GM10248 (cell line): ENCODE measurements at places on chromosomes 12 and 14.
A peak's percentile ranks its signal among the peaks of the same experiment; 100 is the strongest.

DNA sequence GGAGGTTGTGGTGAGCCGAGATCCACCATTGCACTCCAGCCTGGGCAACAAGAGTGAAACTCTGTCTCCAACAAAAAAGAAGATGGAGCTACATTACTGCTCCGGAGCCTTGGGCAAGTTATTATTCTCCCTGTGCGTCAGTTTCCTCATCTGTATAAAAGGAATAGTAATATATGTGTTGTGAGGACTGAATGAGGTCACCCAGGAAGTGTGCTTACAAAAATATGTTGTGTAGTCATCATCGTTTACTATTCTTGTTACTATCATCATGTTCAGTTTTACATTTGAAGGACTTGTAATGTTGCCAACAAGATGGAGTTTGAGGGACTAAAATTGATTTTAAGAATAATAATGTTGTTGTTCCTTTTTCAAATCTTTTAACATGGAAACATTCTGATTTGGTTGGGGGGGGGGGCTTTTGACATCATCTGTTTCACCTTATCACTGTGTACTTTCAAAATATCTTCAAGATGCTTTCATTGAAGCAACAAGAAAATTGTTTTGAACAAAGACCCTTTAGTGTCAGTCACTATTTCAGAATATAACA is 156.8 kb downstream of the PDE3A start:
- no peak for DNase-seq

DNA sequence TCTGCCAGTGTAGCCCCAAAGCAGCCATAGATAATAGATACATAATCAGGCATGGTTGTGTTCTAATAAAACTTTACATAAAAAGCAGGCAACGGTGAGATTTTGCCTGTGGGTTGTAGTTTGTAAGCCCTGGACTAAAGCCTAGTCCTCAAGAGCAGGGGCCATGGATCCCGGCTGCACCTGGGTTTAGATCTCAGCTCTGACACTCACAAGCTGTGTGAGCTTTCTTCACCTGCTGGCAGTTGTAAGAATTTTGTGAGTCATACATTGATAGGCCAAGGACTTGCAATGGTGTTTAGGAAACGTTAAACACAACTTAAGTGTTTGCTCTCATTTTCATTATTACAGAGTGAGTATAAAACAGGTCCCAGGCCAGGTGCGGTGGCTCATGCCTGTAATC is 395.8 kb upstream of the TBX3 start:
- DNase-seq: no peak

DNA sequence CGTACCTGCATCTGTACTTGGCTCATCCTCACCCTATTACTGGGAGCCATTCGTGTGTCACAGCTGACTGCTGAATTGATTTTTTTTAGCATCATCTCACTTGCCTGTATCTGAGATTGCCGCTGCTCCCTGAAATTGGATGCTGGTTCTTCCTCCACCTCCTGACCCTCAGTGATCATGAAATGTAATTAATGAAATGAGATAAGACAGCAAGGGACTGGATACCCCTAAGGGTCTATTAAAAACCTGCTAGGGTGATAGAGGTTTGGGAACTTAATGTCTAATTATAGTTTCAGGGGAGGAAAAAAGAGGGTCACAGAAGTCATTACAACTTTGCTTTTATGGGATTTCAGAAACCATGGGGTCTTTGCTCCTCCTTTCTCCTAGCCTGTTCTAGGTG is 410.6 kb downstream of the DPF3 start:
- no peak for DNase-seq

- DNase-seq: no peak
Measured at GRCh38 chr12:76618031-76618430, 58.5 kb upstream of the OSBPL8 start.

GRCh38 chr12:52581481-52581880 is 7.8 kb upstream of the KRT74 start:
- DNase-seq: no peak

DNA sequence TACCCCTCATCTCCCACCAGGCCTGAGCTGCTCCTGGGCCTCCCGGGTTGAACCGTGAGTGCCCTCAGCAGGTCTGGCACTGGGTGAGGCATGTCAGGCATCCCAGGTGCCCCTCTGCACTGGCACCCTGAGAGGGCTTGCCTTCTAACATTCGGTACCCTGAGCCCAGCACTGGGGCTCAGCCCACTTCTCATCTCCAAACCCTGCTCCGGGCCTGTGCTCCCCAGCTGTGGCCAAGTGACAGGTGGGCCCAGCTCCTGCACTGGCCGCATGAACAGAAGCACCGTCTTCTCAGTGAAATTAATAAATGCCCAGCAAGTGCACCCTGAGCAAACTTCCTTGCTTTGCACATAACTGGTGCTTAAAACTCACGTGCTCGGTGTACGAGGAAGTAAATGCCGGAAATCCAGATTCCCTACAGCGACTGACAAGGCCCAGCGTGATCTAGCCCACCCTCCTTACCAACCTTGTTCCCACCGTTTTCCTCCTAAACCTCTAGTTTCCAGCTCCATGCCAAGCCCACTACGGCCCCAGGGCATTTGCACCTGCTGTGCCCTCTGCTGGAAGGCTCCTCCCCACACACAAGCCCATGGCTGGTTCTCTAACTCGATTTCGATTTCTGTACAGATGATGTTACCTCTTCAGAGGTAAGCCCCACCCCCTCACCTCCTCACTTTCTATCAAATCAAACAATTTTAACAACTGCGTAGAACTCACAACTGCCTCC is 115.2 kb upstream of the NCOR2 start:
- no peak for DNase-seq

DNA sequence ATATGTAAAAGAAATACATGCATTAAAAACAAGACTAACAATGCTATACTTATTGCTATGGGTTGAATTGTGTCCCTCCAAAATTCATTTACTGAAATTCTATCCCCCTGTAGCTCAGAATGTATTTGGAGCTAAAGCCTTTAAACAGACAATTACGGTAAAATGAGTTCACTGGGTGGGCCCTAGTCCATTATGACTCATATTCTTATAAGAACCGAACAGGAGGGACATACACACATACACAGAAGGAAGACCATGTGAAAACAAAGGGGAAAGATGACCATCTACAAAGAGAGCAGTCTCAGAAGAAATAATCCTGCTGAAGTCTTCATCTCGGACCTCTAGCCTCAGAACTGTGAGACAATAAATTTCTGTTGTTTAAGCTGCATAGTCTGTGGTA is 77.1 kb upstream of the ANKS1B start:
- DNase-seq: no peak

GRCh38 chr12:109461049-109461845 is 15.9 kb downstream of the KCTD10 start:
- peak; percentile 33 for DNase-seq

GRCh38 chr14:39680777-39681176 is 248.5 kb upstream of the FBXO33 start:
- DNase-seq: no peak

GRCh38 chr14:52110441-52111086 is 41.7 kb upstream of the NID2 start:
- DNase-seq: no peak

DNA sequence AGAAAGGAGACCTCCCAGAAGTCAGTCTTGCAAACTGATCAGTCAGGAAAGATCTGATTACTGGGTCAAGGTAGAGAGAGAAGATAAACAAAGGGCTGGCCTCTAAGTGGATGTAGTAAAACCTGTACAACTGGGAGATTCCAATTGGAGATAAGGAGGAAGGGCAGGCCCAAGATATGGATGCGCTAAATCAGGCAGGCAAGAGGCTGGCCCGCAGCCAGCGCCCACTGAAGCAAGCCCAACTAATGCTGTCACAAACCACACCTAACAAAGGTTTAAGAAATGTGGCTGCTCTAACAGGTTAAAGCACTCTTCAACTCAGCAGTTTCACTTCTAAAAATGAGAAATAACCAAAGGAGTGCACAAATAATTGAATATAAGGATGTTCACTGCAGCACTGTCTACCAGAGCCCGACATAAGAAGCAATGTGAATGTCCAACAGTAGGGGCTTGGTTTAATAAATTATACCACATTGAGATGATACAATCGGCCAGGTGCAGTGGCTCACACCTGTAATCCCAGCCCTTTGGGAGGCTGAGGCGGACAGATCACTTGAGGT is 4.7 kb downstream of the GLTP start:
- no peak for DNase-seq

DNA sequence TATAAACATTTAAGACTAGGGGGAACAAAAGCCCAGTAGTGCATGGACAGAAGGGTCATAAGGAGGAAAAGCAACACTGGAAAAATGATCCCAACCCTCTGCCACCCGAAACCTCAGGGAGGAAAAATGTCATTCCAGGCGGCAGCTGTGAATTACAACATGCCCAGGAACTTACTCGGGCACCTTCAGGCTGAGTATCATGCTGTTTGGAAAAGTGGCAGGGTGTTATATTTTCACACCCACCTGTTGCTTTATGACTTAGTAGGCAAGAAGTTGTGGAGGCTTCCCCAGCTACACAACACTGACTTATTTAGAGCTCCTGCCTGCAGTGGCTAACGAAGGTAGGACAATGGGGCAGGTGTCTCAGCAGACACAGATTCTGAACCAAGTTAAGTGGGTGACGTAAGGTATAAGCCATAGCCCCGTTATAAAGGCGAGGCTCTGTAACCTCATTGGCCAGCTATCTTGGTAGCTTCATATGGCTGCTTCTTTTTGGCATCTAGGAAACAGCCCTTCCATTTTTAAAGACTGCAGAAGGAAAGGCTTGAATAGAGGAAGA is 96.1 kb upstream of the IFNG-AS1 start:
- no peak for DNase-seq

DNA sequence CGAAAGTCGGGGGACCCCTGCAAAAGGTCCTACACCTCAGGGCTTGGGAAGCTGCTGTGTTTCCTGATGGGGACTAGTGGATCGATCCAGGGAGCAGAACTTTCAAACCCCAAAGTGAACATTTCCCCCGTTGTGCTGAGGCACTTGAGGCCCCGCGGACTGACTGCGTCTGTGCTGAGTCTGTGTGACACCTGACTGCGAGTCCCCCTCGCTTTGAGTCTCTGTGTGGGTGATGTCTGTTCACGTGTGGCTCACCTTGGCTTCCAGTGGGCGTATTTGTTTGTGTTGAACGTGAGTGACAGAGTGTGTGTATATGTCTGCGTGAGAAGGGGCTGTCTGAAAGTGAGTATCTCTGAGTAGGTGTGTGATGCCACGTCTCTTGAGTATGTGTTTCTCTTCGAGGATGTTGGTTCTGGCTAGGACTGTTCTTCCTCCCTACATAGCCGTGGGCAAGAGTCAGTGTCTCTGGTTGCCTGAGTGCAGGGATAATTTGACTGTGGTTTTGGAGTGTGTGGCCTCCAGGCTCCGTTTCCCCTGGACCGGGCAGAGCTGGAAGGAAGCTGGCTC is 1.3 kb downstream of the TEAD4 start:
- DNase-seq: peak; percentile 53

DNA sequence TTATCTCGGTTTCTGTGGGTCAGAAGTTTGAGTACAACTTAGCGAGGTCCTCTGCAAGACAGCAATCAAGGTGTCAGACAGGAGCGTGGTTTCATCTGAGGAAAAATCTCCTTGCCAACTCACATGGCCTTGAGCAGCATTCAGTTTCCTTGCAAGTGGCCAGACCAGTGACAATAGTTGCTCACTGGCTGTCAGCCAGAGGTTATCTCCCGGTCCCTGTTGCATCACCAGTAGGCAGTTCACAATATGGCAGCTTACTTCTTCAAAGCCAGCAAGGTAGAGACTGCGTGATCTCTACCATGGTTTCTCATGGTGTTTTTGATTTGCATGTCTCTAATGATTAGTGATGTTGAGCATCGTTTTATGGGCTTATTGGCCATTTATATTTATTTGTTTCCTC is 143.8 kb upstream of the DAAM1 start:
- DNase-seq: no peak

DNA sequence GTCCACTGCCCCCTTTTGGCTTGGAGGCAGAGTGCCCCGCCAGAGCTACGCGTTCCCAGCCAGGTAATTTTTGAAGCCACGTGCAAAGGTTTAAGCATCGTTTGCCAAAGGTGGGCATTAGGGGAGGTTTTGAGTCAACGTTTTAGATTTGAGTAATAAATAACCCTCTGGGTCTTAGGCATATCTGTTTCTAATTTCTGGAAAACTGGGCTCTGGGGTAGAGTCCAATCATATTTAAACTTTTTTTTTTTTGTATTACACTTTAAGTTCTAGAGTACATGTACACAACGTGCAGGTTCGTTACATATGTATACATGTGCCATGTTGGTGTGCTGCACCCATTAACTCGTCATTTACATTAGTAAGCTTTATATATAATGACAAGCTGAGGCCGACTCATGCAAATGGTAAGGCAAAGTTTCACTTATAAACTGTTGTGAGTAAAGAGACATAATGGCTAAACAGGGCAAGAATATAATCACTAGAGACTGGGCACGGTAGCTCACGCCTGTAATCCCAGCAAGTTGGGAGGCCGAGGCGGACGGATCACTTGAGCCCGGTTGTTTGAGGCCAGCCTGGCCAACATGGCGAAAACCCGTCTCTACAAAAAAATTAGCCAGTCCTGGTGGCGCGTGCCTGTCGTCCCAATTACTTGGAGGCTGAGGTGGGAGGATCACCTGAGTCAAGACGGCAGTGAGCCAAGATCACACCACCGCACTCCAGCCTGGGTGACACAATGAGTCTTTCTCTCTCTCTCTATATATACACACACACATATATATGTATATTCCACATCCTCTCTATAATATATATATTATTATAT is 491 bp upstream of the NR2C1 start:
- DNase-seq: no peak

- no peak for DNase-seq
Measured at GRCh38 chr12:111443586-111443985, 37.9 kb downstream of the SH2B3 start.

- no peak for DNase-seq
Measured at GRCh38 chr12:44709166-44709565, 166.9 kb downstream of the NELL2 start.

- no peak for DNase-seq
Measured at GRCh38 chr12:54002278-54002914, 2.4 kb downstream of the HOXC9 start.

GRCh38 chr12:1808798-1809480 is 11.4 kb upstream of the LRTM2 start:
- DNase-seq: no peak

DNA sequence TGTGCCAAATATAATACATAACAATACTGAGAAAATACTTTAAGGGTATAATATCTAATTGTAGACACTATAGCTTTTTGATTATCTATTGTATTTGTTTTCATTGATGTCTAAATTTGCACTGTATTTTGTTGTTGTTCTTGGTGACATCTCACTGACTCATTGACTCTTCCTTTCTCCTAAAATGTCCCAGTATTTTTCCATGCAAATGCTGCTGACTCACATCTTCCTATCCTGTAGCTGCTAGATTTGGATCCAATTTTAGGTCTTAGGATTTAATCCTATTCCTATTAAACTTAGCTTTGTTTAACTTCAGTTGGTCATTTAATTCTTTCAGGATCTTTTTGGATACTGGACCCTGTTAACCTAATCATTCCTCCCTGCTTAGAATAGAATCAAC is 148.5 kb downstream of the TMTC2 start:
- DNase-seq: no peak

- peak; percentile 81 for DNase-seq
Measured at GRCh38 chr12:106903241-106903945, 52.3 kb upstream of the TMEM263 start.

GRCh38 chr12:78096909-78097597 is 266.4 kb downstream of the NAV3 start:
- no peak for DNase-seq

- no peak for DNase-seq
Measured at GRCh38 chr14:71488703-71489191, 443.5 kb upstream of the RGS6 start.

- DNase-seq: no peak
Measured at GRCh38 chr12:76634133-76634532, 74.6 kb upstream of the OSBPL8 start.

- DNase-seq: no peak
Measured at GRCh38 chr14:33849455-33849801, 101.4 kb downstream of the EGLN3 start.

- DNase-seq: no peak
Measured at GRCh38 chr14:57495416-57495815, 1.8 kb upstream of the CCDC198 start.
